ENCODE measurements at places on chromosomes 2 and 18.

GRCh38 chr2:63093502-63093901, 42.9 kb downstream of the OTX1 start:
- DNase-seq = no peak

GRCh38 chr2:165640247-165640929, 153.7 kb downstream of the GALNT3 start:
- no peak for DNase-seq

DNA sequence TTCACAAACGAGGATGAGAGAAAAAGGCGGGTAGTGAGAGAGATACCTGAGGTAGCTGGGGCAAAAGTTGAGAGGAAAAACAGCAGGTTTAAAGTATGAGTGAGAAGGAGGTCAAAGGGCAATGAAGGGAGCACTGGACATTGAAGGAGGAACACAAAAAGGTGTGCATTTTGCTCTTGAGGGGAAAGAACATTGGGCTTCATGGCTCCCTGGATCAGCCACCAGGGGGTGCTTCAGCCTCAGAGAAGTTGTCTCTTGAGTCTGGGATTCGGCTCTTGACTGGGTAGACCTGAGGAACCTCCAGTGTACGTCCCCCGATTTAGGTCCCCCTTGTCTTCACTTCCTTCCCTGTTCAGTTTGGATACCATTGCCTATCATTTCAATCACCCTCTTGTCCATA, 128.5 kb downstream of the RAPGEF4 start:
- DNase-seq = peak; percentile 38

DNA sequence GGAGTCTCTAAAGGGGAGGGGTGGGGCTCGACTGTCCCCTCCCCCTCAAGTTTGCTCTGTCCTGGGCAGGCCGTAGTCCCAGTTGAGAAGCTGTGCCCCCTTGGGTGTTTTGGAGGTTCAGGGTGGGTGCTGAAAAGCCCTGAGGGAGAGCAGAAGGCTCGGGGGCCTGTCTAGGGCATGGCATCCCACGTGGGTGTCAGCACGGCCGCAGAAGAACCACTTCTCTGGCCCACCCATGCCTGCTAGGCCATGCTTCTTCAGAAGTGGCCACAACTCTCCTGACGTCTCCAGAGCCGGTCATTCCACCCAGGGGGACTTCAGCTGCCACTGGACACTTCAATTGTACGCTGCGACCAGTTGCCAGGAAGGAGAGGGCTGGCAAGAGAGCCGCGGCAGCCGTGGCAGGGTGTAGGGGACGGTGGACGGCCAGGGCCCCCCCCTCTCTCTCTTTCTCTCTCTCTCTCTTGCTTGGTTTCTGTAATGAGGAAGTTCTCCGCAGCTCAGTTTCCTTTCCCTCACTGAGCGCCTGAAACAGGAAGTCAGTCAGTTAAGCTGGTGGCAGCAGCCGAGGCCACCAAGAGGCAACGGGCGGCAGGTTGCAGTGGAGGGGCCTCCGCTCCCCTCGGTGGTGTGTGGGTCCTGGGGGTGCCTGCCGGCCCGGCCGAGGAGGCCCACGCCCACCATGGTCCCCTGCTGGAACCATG, at the start of gene INPP5D:
Gene INPP5D (plus strand): TSS at position 546 of the 704 bp plus-strand sequence. CDS start 137 bp downstream, at position 683.
- no peak for DNase-seq

GRCh38 chr18:904218-905090, at the start of gene ADCYAP1:
ADCYAP1 (plus strand) TSS chr18:904871; CDS start chr18:905387, 516 bp downstream.
- no peak for DNase-seq

DNA sequence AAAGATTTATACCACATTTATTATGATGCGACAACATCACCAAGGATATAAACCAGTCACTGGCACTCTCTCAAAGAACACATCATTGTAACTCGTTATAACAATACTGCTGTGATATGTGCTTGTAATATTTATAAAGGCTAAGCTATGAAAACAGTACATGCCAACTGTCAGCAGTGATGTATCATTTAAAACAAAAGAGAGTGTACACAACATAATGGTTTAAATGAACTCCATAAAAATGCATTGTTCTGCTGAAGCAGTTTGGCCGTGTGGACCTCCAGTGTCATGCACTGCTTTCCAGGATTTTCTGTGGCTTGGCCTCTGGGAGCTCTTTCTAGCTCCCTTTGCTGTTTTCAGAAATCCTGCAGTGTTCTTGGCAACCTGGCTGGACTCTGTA, 215.6 kb downstream of the MTX2 start:
- DNase-seq = peak; percentile 24

- DNase-seq = no peak
Measured at GRCh38 chr2:3305952-3306351, 71.7 kb downstream of the EIPR1 start.

DNA sequence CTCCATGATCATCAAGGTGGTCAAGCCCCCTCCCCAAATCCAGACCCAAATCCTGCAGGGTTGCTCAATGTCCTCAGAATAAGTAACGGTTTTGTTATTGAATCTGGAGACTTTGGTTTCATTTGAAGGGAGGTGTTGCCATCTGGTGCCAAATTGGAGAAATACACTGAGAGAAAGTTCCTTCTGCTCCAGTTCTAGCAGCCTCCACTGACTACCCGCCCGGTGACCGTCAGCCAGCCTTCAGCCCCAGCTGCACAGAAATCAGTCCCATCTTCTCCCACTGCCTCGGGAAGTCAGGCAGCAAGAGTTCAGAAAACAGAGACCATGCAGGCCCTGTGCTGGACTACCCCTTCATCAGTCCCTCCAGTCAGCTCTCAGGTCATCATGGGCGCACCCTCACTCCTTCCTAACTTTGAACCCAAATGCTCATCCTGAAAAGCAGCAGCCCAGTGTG, 38.7 kb downstream of the PKDCC start:
- peak; percentile 59 for DNase-seq

GRCh38 chr18:41974796-41975201, 19.8 kb downstream of the PIK3C3 start:
- no peak for DNase-seq

DNA sequence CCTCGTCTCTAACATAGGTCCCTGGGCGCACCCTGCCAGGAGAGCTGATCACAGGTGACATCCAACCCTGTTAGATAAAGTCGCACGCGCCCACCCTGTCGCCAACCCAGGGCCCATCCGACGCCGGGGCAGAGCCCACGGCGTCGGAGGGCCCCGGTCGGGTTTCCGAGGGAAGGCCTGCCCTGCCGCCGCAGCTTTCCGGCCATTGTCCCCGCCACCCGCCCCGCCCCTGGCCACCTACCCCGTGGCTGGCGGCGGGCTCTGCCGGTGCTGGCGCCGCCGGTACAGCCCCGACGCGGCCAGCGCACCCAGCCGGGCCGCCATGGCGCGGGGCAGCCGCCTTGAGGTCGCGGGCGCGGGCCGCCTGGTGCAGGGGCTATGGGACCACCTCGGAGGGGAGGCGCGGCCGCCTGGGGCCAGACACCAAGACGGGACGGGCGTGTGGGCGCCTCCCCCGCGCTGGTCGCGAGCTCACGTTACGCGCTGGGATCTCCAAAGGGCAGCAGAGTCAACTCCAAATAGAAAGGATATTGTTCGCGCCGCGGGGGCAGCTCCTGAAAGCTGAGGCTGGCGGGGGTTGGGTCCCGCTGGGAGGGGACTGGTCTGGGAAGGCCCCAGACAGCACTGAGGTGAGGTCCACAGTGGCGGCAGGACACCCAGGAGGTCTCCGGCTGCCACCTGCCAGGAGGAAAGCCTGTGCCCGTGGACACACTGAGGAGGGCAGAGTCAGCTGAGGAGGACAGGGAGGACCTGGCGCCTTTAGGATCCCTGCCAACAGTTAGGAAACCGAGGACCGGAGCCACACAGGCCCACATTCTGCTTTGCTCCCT, 11.1 kb downstream of the LIMS2 start:
- no peak for DNase-seq
